Aorta (tissue), 5 donors: ENCODE measurements at places on chromosomes 6 and 20. TPM values are rescaled to one million over a fixed set of nuclear protein-coding genes. Genes with fewer than 3 reads are reported as not detected.

GRCh38 chr6:36506611-36507010 lies 40.7 kb downstream of the STK38 start:
- no peak overlapping the region for H3K27ac ChIP-seq
- no peak overlapping the region for H3K4me3 ChIP-seq
- no peaks in the 10 kb centered on the region for H3K27me3 ChIP-seq
- peaks cover 3% of the 10 kb centered on the region for H3K36me3 ChIP-seq

GRCh38 chr20:62515280-62515679 lies 39.5 kb upstream of the GATA5 start:
- H3K27ac ChIP-seq, result no peak overlapping the region
- no peaks in the 10 kb centered on the region for H3K4me1 ChIP-seq
- no peaks in the 10 kb centered on the region for H3K36me3 ChIP-seq
- DNase-seq, result no peak
- no peaks in the 10 kb centered on the region for H3K27me3 ChIP-seq
- H3K4me3 ChIP-seq, result no peak overlapping the region

MEI4 gene
- total RNA-seq, result not detected

GRCh38 chr20:1300083-1300840 lies 28.7 kb downstream of the SDCBP2 start:
- H3K4me3 ChIP-seq, result no peak overlapping the region
- no peaks in the 10 kb centered on the region for H3K4me1 ChIP-seq
- no peaks in the 10 kb centered on the region for H3K36me3 ChIP-seq
- no peaks in the 10 kb centered on the region for H3K27me3 ChIP-seq
- no peak overlapping the region for H3K27ac ChIP-seq
- peak; percentile 74 for DNase-seq

- no peak overlapping the region for H3K27ac ChIP-seq
- DNase-seq, result peak; percentile 85
- H3K4me1 ChIP-seq, result peaks cover 2% of the 10 kb centered on the region
- no peaks in the 10 kb centered on the region for H3K36me3 ChIP-seq
Measured at GRCh38 chr20:51563486-51564332, 21.2 kb upstream of the NFATC2 start.

GSTA2 gene
- total RNA-seq, result not detected

DNA sequence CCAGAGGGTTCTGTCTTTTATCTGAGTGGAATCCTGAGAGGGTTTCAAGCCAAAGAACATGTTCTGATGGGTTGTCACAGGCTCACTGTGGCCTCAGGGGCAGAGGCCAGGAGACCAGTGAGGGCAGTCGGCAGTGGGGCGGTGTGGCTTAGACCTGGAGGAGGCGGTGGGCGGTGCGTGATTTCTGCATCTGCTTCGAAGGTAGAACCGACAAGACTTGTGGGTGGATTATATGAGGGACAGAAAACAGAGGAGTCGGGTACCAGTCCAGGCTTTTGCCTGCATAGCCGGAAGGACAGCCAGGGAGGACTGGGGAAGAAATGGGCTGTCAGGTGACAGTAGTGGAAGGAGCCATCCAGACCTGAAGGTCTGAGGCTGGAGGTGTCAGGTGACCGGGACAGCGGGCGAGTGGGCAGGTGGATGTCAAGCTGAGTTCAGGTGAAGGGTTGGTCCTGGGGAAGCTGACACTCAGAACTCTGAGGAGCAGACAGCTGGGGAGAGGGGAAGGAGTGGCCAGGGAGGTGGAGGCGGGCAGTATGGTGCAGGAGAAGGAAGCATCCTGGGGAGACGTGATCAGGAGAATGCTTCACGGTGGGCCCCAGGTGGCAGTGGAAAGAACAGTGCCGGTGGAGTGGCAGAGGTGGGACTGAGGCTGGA lies 3.1 kb downstream of the CTSZ start:
- H3K27me3 ChIP-seq, result no peaks in the 10 kb centered on the region
- no peak overlapping the region for H3K27ac ChIP-seq
- H3K4me1 ChIP-seq, result no peaks in the 10 kb centered on the region

DNA sequence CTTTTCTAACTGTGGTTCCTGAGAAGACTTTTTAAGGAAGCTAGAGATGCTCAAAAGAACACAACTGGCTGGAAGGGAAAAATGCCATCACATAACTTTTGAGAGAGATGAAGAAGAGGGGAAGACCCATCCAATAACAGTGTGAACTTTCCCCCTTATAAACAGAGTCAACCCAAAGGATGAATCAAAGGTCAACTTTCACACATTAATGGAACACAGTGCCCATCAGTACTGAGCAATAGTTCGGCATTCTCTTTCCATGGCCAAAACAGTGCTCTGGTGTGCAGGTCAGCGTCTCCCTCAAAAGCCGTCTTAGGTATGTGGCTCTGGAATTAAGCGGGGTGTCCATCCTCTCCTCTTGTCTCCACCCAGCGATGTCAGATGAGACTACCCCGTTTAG lies 130.4 kb downstream of the GJA10 start:
- H3K27ac ChIP-seq, result no peak overlapping the region
- H3K36me3 ChIP-seq, result no peaks in the 10 kb centered on the region
- no peaks in the 10 kb centered on the region for H3K27me3 ChIP-seq
- no peaks in the 10 kb centered on the region for H3K4me1 ChIP-seq

- H3K36me3 ChIP-seq, result no peaks in the 10 kb centered on the region
- no peaks in the 10 kb centered on the region for H3K4me1 ChIP-seq
- no peak overlapping the region for H3K27ac ChIP-seq
- H3K27me3 ChIP-seq, result no peaks in the 10 kb centered on the region
- DNase-seq, result no peak
- H3K4me3 ChIP-seq, result no peak overlapping the region
Measured at GRCh38 chr6:11889572-11889971, 111.0 kb upstream of the ADTRP start.

ADGRB3 gene
- 5.4 TPM for total RNA-seq

DNA sequence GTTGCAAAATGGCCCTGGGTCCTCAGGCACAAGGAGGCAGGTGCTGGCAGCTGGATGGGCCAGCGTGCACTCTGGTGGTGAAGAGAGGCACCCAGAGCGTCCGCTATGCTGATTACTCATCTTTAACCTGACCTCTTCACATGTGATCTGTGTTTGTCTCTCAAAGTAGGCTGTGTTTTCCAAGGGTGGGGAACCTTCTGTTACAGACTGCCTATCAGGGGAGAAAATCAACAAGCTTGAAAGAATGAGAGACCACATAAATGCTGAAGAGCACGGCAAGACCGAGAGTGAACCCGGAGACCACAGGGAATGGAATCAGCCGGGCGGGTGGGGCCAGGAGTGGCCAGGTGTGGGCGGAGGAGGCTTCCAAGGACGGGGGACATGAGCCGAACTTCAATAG lies 16.2 kb downstream of the BNIP5 start:
- DNase-seq, result no peak
- no peak overlapping the region for H3K27ac ChIP-seq
- H3K4me1 ChIP-seq, result no peaks in the 10 kb centered on the region

- DNase-seq, result no peak
- H3K4me1 ChIP-seq, result no peaks in the 10 kb centered on the region
- H3K27me3 ChIP-seq, result no peaks in the 10 kb centered on the region
- H3K36me3 ChIP-seq, result no peaks in the 10 kb centered on the region
- no peak overlapping the region for H3K27ac ChIP-seq
Measured at GRCh38 chr20:62889411-62889810, 27.8 kb upstream of the TCFL5 start.

GRCh38 chr6:106513808-106514582 lies 115.3 kb downstream of the RTN4IP1 start:
- H3K27ac ChIP-seq, result no peak overlapping the region
- no peak for DNase-seq
- H3K36me3 ChIP-seq, result no peaks in the 10 kb centered on the region
- H3K4me1 ChIP-seq, result no peaks in the 10 kb centered on the region
- no peak overlapping the region for H3K4me3 ChIP-seq
- no peaks in the 10 kb centered on the region for H3K27me3 ChIP-seq

DNA sequence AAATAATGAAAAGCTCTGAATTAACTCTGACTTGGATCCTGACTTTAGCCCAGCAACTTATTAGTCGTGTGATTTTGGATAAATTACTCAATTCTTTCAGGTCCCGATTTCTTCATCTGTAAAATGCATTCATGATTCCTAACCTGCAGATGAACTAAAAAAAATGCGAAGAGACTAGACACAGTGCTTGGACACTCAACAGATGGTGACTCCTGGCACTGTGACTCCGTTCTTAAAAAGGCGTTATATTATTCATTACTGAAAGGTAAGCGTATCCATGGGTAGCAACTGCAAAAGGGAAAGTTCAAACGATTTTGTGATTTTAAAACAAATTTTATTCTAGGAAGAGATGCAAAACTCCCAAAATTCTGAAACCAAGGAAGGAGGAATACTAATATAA lies 226.3 kb downstream of the KIF16B start:
- H3K4me3 ChIP-seq, result no peak overlapping the region
- no peak overlapping the region for H3K27ac ChIP-seq
- H3K36me3 ChIP-seq, result peaks cover 3% of the 10 kb centered on the region
- no peak for DNase-seq

DNA sequence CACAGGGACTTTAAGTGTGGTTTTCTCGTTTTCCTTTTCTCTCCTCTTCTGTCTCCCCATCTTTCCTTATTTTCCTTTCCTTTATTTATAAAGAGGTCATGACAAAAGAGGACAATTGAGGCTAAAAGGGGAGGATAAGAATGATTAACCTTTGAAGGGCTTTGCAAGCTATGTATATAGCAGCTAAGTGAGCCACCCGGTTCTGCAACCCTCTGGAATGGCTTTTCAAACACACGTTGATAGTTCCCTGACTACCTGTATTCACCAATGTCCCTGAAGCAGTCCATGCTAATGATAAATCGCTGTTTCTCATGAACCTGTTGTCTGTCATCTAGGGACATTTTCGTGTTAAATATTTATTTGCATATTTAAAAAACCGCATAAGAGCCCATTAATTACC lies 124.4 kb upstream of the RALGAPA2 start:
- no peak overlapping the region for H3K4me3 ChIP-seq
- DNase-seq, result no peak
- no peaks in the 10 kb centered on the region for H3K4me1 ChIP-seq
- no peaks in the 10 kb centered on the region for H3K36me3 ChIP-seq
- H3K27ac ChIP-seq, result no peak overlapping the region

DNA sequence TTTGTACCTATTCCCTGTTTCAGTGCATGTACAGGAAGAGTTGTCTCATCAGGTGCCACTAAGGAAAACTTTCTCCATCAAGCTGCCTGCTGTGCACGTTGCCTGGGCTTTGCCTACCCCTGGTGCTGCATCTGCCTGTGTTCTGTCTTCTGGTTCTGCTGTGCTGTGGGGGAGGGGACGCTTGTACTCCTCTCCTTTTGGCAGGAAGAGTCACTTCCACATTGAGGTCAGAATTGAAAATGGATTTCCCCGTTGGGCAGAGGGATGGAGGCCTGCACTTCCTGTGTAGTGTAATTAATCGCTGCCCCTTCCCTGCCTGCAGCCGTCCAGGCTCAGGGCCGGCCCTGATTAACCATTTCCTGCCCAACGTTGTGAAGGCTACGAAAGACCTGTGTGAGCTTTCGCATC lies 153.3 kb downstream of the SCML4 start:
- H3K27me3 ChIP-seq, result no peaks in the 10 kb centered on the region
- DNase-seq, result peak; percentile 83
- H3K36me3 ChIP-seq, result no peaks in the 10 kb centered on the region
- H3K4me3 ChIP-seq, result no peak overlapping the region

- no peak overlapping the region for H3K4me3 ChIP-seq
- H3K4me1 ChIP-seq, result no peaks in the 10 kb centered on the region
- no peak for DNase-seq
- H3K27me3 ChIP-seq, result no peaks in the 10 kb centered on the region
- no peaks in the 10 kb centered on the region for H3K36me3 ChIP-seq
Measured at GRCh38 chr20:12581644-12582289, 427.0 kb upstream of the SPTLC3 start.
